Suppressor macrophage (primary cell): ENCODE measurements at places on chromosomes 6 and 20.
A peak's percentile ranks its signal among the peaks of the same experiment; 100 is the strongest.

DNA sequence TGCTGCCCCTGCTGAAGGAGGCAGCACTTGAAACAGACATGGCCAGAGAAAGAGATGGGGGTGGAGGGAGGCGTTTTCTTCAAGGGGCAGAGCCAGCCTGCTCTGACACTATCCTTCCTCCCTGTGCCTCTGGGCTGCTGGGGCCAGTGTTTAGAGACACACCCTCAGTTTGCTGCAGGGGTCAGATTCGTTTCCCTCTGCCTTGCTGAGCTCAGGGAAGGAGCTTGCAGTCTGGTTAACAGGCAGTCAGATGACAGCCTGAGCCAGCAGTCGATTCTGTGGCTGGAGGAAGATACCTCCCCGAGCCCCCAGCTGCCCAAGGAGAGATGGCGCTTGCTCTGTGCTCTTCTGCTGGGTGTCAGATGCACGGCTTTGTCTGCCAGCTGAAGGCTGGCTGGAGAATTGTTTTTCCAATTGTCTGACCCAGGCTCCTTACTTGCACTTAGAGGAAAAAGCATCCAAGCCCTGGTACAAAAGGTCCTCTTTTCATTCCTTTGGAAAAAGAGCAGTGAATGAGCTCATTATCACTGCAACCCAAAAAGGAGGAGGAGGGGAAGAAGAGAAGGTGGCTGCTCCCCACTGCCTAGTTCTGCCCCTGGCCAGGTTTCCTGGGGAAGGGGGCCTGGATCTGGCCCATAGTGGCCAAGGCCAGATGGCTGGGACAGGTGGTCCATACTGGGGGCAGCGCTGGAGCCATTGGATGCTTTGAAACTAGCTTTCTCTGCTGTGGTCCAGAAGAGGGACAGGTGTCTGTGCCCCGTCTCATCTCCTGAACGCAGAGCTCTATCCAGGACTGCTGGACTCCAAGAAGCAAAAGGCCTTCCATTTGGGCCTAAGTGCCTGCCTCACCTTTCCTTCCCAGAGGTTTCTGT, 88.2 kb downstream of the TCP11 start:
- peak; percentile 89 for DNase-seq

GRCh38 chr20:49545572-49545971, 22.4 kb downstream of the PTGIS start:
- DNase-seq, result no peak

- DNase-seq, result no peak
These were observed 466.2 kb downstream of the TFAP2A start for GRCh38 chr6:9948678-9949077.

DNA sequence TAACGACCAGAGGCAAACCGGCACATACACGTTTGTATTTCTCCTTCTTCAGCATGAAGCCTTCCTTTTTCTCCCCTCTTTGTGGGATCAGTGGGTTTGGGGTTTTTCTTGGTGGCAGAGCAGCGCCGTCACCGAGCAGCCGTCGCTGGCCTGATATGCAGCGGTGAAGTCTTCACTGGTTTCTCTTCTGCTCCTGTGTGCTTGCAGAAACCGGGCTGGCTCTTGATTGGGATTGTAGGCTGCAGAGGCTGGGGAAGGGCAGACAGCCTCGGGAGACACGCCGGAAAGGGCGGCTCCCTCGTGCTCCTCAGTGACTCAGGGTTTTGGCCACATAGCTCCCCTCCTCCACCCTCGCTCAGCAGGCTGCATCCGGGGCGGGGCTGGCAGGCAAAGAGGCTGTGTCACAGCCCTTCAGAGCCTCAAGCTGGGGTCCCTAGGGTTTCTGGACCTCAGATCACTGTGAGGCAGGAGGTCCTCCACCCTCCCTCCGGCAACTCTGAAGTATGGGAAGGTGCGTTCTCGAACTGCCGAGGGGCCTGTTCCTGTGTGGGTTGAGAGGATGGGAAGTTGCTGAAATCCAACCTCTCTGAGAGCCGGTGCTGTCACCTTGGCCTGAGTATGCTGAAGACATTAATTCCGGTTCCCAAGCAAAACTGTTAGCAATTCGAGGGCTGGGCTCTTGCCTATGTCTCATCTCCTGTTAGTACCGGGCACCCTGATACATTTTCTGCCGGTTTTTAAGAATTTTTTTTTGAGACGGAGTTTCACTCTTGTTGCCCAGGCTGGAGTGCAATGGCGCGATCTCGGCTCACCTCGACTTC, 24.2 kb downstream of the NQO2 start:
- peak; percentile 98 for DNase-seq

GRCh38 chr6:15937602-15938001, 191.3 kb upstream of the MYLIP start:
- DNase-seq, result peak; percentile 31

GRCh38 chr6:160337301-160337700, 10.9 kb upstream of the SLC22A3 start:
- DNase-seq, result no peak
